Activated T-cell treated with anti-CD3 and anti-CD28 coated beads, Interleukin-2, amount 50 U/mL, for 4 hours (primary cell): ENCODE measurements at places on chromosomes 12 and 14. TPM values are rescaled to one million over a fixed set of nuclear protein-coding genes. Genes with fewer than 3 reads are reported as not detected.

Gene PPP1R13B
- total RNA-seq, result 11.8 TPM

Gene C14orf119
- 36.9 TPM for total RNA-seq

Gene WIF1
- total RNA-seq, result 0.08 TPM

Gene PSME1
- total RNA-seq, result 391 TPM

Gene NYNRIN
- 0.03 TPM for total RNA-seq

Gene WNT1
- not detected for total RNA-seq

Gene GPR65
- total RNA-seq, result 4.8 TPM

Gene TMPRSS12
- total RNA-seq, result not detected

Gene DAD1
- 300 TPM for total RNA-seq

Gene OS9
- total RNA-seq, result 86.4 TPM

Gene GLT8D2
- not detected for total RNA-seq

Gene PTCSC3
- not detected for total RNA-seq

Gene TSPAN11
- not detected for total RNA-seq

Gene OASL
- total RNA-seq, result 6.2 TPM

- no peak for DNase-seq
Measured at GRCh38 chr14:33848706-33849454, 102.0 kb downstream of the EGLN3 start.

DNA sequence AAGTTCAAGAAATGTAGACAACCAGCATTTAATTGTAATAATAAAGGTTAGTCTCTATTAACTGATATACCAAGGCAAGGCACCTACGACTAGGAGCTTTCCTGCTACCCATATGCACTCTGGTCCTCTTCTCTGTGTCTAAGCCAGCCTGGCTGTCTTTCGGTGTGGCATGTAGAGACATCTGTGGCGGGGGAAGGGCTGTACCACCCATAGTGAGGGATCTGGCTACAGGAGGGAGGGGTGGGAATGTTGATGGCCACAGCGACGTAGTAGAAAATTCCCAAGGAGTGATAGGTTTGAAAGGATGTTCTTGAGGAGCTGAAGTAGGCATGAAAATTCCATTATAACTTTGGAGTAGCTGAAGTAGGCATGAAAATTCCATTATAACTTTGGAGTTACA, 344.2 kb downstream of the ATP23 start:
- no peak for DNase-seq

GRCh38 chr14:26841326-26841725, 243.5 kb upstream of the NOVA1 start:
- DNase-seq, result no peak

DNA sequence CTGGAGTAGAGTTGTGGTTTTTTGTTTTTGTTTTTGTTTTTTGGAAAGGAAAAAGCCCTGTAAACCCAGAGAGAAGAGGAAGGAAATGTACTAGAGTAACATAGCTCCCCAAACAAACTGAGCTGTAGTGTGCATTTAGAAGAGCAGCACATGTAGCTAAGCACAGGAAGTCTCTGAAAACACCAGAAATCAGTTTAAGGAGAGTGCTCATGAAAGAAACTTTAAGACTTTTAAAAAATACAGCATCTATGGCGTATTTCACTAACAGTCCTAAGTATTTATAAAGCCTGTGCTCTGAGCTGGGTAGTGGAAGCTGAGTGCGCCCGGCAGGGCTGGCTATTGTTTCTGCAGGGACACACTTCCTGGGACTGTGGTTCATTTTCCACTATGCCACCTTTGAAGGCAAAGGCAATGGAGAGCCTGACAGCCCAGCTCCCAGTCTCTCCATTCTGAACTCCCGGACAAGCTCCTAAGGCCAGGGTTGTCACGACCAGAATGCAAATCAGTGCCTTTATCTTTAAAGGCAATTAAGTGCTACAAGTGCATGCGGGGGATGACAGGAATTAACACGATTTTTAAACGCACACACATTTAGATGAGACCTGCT, 45.4 kb downstream of the NIN start:
- no peak for DNase-seq

DNA sequence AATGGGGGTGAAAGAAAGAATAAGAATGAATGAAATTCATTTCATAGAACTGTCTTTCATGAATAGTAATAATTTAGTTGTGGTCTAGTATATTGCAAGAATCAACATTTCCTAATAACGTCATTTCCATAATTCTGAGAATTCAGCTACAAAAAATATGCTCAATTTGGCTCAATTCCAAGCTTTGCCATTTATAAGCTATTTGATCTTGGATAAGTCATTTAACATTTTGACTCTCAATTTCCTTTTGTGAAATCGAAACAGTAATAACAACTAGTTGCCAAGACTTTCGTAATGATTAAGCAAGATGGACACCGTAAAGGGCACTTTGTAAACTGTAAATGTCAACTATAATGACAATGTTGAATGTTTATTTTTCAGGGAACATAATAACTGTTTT, 18.1 kb downstream of the NOS1 start:
- DNase-seq, result no peak

GRCh38 chr12:95582230-95583058, 31.2 kb upstream of the USP44 start:
- no peak for DNase-seq

DNA sequence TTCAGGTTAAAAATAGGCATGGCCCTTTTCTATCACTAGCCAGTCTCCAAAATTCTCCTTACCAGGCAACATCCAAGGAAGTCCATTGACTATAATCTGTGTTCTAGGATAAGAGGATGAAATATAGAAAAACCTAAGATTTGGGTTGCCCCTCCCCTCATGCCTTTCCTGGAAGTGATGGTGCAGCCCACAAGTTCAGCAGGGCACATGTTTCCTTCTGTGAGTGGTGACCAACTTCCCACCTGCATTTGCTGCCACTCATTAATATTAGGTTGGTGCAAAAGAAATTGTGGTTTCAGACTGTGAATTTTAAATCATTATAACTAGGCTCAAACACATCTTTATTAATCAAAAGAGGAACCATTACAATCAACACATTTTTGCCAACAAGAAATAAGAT, 250.5 kb upstream of the FKBP4 start:
- no peak for DNase-seq

GRCh38 chr12:71999795-72000194, 61.1 kb downstream of the TPH2 start:
- DNase-seq, result no peak

DNA sequence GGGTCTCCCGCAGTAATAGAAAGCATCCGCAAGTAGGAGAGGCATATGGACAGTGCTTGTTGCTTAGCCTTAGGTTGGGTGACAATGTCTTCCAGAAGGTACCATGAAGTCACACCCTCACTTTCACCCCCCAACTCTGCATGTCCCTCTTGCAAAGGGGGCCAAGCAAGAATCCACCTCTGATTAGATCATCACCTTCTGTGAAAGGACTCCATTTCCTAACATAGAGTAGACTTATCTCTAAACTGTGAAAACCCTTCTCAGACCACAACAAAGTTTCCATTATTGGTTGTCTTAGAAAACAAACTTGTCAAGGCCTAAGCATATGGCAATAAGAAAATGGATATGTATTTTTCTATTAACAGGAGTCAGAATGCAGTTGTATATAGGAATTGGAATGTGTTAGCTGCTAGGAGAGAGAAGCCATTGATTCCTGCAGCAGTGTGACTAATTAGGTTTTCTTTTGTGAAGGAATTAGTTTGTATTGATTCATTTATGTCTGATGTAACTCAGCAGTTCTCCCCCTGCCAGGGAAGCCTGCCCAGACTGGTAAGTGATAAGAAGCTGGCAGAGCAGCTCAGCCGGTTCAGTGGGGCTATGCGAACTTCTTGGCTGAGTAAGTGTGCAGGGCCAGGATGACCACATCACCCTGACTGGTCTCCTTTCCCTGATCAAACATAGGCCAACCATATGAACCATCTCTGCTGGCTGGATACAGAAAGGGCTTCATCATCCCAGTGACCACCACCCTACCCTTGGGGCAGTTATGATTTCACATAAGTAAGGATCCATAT, 107.3 kb upstream of the CCDC196 start:
- no peak for DNase-seq

DNA sequence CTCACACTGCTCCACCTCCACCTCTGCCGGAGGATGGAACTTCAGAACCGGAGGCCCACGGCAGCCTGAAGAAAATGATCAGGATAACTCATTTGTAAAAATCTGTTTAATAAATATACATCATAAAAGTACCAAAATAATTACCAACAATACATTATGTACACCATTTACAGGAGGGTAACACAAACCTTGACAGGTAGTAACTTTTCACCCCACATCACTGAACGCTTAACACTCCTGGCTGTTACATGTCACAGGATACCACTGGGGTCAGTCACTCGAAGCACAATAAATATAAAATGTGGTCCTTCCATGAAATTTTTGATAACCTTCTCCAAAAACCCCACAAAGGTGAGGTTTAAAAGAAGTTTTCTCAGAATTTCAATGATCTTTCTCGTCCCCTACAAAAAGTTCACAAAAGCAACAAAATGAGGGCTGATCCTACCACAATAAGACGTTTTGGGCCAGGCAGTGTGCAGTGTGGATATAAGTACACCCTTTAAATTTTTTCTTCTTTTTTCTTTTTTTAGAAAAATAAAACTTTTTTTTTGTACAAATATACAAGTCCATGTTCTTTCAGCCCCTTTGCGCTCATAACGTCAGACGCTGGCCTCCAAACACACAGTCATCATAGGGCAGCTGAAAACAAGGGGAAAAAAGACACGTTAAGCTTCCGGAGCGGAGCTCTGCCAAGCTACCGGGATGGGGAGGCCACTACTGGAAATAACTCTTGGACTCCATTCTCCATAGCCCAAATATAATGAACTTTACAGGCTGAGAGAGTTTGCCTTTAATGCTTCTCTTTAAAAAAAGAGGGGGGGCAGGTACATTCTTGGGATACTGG, 2.9 kb downstream of the NFKBIA start:
- no peak for DNase-seq

DNA sequence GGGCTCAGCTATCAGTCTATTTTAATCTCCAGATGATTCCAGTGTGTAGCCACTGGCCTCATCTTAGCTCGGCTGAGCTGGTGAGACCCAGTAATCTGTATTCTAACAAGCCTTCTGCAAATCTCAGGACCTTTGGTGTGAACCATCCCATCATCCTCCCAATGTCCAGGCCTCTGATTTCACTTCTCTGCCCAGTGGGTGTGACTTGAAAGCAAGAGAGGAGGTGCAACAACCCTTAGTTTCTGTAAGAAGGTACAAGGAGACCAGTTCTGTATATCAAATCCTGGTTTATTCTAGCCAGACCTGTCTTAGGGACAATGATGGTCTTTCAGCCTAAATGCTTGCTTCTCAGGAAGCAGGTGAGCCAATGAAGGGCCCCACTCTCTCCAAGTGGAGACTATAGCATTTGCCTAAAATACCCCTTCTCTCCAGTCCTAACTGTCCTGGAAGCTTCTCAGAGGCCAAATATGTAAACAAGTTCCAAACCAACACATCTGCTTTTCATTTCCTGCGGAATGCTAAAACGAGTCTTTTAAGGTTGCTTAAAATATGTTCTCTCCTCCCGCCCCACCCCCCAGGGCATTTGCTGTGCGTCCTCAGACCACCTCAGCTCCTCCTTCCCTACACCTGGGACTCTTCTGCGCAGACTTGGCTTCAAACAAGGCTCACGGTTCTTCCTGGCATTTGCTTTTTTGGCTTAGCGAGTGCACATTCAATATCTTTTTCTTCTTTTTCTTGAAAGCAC, 78.4 kb upstream of the FUT8 start:
- DNase-seq, result no peak

DNA sequence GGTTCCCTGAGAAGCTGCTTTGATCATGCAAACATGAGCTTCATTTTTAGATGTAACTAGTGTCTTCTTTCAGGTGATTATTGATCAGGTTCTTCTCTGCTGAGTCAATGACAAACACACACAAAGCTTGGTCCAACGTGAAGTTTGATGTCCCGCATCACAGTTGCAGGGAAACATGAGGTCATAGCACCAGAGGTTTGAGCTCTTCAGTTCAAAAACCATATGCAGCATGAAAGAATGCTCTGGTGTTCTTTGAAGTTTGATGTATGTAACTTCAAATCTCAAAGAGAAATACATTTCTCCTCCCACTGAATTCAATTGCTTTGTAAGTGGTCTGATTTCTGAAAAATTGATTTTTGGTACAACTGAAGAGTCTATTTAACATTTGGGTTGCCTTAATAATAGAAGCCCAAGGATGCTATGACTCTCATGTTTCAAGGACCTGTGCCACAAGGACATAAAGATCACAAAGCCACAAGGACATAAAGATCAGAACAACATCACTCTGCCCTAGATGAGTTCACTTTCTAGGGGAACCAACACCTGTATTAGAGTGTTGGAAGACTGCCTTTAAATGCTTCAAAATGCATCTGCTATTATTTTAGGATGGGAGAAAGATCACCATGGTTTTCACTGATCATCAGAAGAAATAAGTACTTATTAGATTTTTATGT, 31.1 kb upstream of the AMIGO2 start:
- no peak for DNase-seq

GRCh38 chr14:53338192-53338591, 185.1 kb upstream of the DDHD1 start:
- no peak for DNase-seq

DNA sequence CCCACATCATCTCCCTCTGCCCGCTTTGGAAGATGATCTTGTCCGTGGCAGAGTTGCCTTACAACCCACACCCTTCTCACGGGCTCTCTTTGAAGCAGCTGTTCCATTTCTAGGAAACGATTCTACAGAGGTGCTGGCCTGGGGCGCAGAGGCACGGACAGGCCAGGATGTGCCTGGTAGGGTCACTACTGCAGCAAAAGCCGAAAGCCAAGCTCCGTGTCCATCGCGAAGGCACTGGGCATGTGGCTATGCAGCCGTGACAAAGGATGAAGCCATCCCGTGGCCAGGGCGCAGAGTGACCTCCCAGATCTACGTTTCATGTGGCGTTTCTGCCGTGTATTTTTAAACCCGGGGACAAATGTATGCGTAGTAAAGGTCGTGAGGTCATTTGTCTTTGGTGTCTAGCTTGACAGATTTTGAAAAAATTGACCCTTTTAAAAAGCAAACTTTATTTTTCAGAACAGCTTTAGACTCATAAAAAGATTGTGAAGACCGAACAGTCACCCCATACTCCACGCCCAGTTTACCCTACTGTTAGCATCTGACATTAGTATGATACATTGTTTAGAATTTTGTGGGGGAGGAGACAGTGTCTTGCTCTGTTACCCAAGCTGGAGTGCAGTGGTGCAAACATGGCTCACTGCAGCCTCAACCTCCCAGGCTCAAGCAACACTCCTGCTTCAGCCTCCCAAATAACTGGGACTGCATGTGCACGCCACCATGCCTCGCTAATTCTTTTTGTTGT, 40.4 kb upstream of the NCOR2 start:
- DNase-seq, result no peak

GRCh38 chr14:96576937-96577336, 74.8 kb downstream of the PAPOLA start:
- DNase-seq, result no peak

- no peak for DNase-seq
Measured at GRCh38 chr14:68846466-68846865, 53.6 kb upstream of the ZFP36L1 start.

- no peak for DNase-seq
Measured at GRCh38 chr12:46526233-46526632, 153.7 kb upstream of the SLC38A2 start.
